Femur (tissue), 1 donor: ENCODE measurements at places on chromosomes 2 and 18.

GRCh38 chr2:241817126-241817820, 8.3 kb downstream of the NEU4 start:
- peak; percentile 24 for DNase-seq

DNA sequence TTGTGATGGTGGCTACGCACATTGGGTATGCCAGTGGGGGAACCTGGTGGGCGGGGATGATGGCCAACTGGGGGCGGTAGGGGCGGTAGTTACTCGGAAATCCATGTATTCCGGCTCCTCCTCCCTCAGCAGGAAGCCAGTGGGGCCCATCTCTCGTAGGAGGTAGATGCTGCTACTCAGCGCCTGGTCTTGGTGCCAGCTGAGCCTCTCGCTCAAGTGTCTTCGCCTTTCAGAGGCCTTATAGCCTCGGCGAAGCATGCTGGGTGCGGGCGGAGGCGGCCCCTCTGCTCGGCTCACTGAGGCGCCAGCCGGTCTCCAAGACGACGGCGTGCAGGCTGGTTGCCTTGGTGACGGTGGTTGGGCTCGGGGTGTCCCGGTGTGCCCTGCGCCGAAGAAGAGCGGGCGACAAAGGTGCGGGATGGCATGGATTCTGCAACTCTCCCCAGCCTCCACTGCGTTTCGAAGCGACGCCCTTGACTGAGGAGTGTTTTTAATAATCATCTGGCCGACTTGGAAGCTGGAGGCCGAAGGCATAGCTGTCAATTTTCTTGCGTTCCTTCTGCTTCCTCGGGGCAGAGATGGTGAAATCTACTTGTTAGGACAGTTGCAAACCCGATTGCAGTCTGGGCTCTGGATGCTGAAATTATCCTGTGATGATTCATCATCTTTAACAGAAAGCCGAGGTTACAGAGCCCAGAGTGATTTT, at the start of gene ZSWIM2:
Gene ZSWIM2, minus strand, starts transcription at position 298 of the 706 bp plus-strand sequence. Its CDS starts 40 bp downstream, at position 258.
- DNase-seq = peak; percentile 84

GRCh38 chr18:72692595-72692994, 148.5 kb upstream of the CBLN2 start:
- no peak for DNase-seq

DNA sequence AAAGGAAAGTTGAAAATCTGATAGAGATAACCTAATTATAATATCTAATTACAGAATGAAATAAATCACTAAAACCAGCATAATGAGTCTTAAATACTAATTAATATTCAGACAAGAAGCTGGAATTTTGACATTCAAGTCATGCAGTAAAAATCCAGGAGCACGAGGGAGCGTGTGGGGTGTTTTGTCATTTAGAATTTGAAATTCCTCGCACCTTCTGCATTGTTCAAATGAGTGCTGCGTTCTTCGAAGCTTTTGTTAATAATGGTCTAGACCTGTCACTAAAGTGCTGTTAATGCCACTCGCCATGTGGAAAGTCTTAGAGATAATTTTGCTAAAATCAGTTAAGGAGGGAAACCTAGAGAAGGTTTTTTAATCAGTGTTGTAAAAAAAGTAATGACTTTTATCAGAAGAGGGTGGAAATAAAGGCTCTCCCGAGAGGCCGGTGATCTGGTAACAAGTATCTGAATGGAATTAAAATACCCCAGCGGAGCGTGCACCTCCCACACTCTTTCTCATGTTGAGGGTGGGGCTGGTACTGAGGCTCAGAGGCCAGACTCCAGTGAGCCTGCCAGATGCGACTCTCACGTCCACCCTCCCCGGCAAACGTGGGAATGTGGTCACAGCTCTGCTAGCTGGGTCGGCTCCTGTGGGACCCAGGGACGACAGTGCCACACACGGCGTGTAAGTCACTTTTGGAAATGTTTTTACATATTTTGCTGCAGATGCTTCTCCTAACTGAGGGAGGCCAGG, 69.4 kb upstream of the MYT1L start:
- DNase-seq = no peak

DNA sequence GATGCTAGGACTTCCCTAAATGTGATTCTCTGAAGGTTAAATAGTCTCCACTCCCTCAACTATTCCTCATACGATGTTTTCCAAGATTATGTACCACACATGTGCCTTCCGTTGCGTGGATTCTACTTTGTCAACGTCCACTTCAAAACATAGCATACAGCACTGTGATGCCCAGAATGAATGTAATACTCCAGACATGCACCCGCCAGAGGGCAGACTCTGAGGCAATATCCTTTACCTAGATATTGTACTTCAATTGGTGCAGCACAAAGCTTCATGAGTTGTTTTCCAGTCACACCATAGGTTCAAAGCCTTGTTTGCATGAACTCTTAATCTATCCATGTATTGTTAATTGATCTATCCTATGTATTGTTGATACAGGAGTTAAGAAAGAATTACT, 201.0 kb upstream of the NABP1 start:
- DNase-seq = no peak
